ENCODE measurements at places on chromosomes 16 and 17.
A peak's percentile ranks its signal among the peaks of the same experiment; 100 is the strongest.

DNA sequence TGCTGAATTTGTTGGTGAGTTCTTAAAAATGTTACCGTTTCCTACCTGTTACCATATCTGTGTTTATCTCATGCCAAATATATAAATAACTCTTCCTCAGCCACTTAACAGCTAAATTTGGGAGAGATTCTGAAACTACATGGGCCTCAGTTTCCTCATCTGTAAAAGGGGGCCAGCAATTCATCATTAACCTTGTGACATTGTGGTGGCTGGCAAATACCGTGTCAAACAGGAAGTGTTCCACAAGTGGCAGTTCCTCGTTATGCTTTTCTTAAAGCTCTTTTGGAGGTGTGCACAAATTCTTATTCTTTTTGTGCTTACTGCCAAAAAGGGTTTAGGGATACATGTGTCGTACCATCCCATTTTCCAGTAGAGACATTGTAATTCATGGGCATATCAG lies 220.4 kb upstream of the CACNG5 start:
- no peak for DNase-seq

GRCh38 chr17:61314368-61315078 lies 85.1 kb upstream of the TBX2 start:
- DNase-seq: no peak

- DNase-seq: no peak
Measured at GRCh38 chr17:15891318-15891717, 53.6 kb upstream of the ADORA2B start.

DNA sequence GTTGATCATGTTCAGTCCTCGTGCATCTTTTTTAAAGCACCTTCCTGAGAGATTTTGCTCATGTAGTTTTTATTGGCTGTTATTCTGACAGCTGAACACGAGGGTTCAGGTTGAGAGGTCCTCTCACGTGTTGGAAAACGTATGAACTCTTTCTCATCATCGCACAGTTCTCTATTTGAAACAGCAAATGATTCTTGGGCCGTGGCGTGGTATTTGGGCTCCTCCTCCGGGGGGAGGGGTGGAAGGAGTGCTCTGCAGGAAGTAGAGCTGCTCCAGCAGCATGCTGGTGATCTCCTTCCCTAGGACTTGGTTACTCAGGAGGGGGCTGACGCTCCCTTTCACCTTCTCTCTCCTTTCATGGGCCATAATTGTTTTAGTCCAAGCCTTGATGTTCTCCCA lies 70.4 kb downstream of the KSR1 start:
- no peak for DNase-seq

- no peak for DNase-seq
Measured at GRCh38 chr17:68441070-68441770, 16.1 kb downstream of the WIPI1 start.

DNA sequence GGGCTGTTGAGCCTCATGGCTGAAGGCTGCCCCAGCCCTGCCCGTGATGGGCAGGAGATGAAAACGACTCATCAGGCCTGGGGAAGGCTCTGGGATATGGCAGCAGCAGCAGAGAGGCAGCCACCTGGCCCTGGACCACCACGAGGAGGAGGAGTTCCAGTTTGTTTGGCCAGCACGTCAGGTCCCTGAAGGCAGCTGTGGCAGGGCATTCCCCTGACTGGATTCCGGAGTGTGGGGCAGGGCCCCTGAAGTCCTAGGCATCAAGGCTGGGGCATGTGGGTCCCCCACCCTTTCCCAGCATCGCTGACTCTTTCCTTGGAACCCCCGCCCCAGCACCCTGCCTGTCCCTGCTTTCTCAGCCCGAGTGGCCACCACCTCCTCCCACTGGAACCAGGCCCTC lies 197.4 kb downstream of the ZNF423 start:
- DNase-seq: no peak

DNA sequence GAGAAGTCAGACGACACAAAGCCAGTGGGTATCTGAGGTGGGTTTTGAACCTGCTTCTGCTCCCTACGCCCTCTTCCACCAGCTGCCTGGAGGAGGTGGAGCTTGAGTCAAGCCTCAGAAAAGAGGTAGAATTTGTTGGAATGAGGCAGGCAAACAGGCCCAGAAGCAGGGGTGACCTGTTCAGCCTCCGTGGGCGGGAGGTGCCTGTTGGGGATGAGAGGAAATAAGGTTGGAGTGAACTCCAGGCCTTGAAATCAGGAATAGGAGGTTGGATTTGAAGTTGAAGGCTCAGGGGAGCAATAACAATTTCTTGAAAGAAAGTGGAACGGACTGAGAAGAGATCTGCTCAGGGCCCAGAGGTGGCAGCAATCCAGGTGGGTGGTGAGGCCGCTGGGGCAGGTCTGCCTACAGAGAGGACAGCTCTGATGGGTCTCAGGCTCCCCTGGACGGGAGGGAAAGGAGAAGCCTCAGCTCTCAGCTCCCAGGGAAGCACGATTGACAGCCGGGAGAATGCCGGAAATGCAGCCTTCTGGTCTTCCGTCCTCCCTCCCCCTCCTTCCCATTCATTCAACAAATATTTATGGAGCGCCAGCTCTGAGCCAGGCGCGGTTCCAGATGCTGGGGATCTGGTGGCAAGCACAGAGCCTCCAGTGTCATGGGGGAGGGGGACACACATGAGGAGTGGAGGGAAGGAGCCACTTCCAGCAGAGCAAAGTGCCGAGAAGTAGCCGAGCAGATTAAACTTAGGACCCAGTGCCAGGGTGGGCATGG lies 61.9 kb upstream of the CIBAR2 start:
- no peak for DNase-seq

GRCh38 chr16:12002447-12003006 lies 26.0 kb downstream of the SNX29 start:
- DNase-seq: no peak

DNA sequence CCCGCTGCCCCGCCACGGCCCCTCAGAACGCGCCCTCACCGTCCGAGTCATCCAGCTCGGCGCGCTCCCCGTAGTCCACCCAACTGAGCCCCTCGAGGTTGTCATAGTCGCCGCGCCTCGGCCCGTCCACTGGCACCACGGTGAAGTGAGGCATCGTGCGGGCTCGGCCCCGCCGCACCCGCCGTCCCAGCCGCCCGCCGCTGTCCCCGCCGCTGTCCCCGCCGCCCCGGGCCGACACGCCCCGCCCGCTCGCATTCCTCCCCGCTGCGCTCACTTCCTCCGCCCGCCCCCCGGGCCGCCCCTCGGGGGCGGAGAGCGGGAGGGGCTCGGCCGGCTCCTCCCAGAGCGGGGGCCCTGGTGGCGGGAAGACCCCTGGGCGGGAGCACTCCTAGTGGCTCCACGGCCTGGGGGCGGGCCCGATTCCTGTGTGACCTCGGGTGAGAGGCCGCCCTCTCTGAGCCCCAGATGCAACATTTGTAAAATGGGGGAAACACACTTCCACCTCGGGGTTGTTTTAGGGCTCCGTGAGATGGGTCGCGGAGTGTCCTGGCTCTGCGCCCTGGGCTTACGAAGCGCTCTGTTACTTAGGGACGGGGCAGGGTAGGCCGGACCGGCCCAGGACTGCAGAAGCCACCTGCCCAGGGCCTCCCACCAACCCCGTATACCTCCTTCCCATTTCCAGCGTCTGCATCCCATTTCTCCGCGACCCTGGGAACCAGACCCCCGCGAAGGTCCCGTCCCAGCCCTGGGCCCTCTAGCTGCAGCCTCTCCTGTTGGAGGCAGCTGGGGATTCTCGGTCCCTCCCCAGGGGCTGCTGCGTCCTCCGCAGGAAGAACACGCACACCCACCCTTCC lies at the start of gene SLC12A4:
Gene SLC12A4, minus strand, starts transcription at position 238 of the 854 bp plus-strand sequence. Its CDS starts 84 bp downstream, at position 154.
- peak; percentile 57 for DNase-seq

GRCh38 chr17:33012522-33013033 lies 20.9 kb downstream of the SPACA3 start:
- DNase-seq: no peak
